Anterior cingulate cortex (tissue), 58 donors: ENCODE measurements at places on chromosomes 5 and 9.

- no peak for DNase-seq
Measured at GRCh38 chr5:2999926-3000325, 248.4 kb upstream of the IRX2 start.

DNA sequence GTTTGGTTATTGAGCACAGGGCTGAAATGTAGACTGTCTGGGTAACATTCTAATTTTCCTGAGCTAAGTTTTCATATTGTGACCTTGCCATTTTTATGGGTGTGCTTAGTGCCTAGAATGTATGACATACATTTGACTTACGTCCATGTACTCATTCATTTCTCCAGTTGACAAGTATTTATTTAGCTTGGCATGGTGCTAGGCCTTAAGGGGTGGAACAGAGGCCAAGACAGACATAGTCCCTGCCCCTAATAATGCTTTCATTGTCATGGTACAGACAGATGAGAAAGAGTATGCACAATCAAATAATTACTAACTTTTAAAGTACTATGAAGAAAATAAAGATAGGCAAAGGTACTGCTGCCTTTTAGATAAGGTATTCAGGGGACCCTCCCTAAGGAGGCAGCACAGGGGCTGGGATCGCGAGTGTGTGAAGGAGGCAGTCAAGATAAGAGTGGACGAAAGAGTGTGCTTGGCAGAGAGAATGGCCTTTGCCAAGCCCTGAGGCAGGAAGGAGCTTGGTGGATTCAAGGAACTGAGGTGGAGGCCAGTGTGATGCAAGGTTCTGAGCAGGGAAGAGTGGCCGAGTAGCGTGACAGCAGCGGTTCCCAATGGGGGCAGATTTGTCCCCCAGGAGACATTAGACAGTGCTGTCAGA lies 128.0 kb downstream of the PIP5K1B start:
- DNase-seq: no peak

DNA sequence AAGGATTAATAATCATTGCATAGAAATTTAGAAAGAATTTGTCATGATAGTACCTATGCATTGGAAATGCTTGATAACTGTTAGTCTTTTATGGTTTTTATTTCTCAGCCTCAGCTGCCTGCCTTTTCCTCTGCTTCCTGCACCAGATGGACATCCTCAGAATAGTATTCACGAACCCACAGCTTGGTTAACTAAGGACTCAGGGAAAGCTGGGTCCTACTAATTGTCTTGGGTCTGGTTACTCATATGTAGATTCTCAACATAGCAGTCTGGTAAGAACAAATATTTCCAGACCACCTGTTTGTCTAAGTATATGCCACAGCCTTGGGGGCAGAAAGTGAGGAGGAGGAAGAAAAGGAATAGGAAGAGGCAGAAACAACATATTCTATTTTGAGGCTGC lies 464.5 kb upstream of the SMARCA2 start:
- DNase-seq: no peak

- DNase-seq: no peak
Measured at GRCh38 chr9:96651626-96652025, 3.5 kb downstream of the PRXL2C start.

DNA sequence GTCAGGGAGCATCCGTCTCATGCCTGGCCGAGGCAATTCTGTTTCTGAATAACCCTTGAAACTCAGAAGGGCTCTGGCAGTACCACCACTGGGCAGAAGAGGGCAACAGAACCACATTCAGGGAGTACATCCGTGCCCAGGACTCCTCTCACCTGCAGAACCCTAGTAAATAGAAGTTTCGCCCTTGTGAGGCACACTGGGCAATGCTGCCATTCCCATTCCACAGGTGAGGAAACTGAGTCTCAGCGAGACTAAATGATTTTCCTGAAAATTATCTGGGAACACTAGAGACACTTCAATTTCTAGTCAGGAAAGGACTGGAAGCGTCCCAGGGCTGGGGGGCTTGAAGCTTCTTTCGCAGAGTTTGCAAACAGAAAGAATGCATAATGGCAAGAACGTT lies 74.7 kb downstream of the FGF1 start:
- DNase-seq: no peak

DNA sequence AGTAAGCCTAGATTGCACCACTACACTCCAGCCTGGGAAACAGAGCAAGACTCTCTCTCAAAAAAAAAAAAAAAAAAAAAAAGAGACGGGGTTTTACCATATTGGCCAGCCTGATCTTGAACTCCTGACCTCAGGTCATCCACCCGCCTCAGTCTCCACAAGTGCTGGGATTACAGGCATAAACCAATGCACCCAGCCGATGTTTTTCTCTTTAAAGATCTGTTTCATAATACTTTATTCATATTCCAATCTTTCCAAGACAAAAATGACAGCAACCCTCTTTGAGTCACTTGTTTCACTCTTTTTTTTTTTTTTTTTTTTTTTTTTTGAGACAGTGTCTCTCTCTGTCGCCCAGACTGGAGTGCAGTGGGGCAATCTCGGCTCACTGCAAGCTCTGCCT lies 13.6 kb upstream of the LMNB1 start:
- DNase-seq: no peak

GRCh38 chr5:16508730-16509531 lies 43.3 kb upstream of the ZNF622 start:
- DNase-seq: no peak

DNA sequence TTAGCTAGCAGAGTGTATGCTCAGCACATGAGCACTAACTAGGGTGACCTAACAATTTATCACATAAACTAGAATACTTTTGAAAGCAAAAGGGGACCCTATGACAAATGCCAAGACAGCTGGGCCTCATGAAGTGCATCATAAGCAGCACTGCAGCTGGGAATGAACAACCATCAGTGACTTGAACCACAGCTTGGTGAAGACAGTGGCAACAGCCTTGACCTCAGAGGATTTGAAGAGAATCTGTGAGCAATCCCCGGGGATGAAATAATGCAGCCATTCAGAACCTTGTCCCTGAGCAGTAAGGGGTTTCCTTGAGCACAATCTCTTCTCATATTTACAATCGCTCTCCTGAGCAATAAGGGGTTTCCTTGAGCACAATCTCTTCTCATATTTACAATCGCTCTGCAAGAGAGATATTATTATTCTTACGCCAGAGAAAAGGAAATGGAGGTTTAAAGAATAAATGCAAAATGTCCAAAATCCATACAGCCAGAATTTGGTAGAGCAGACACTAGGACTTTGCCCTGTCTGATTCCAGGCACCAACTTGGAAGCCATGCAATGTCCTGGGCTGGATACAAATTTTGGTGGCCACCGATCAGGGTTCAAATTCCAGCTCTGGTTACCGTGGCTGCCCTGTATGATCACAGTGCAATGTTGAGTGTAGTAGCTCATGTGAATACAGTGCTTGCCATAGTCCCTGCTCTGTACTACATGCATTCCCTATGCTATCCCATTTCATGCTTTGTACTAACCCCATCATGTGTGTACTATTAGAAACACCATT lies 846 bp upstream of the NSG2 start:
- DNase-seq: no peak
